ENCODE measurements at places on chromosomes 5 and 9. TPM values are rescaled to one million over a fixed set of nuclear protein-coding genes. Genes with fewer than 3 reads are reported as not detected.

The C5 gene
- total RNA-seq: 6.2 TPM

- no peak for DNase-seq
Measured at GRCh38 chr9:129414377-129414992, 206.4 kb downstream of the C9orf50 start.

DNA sequence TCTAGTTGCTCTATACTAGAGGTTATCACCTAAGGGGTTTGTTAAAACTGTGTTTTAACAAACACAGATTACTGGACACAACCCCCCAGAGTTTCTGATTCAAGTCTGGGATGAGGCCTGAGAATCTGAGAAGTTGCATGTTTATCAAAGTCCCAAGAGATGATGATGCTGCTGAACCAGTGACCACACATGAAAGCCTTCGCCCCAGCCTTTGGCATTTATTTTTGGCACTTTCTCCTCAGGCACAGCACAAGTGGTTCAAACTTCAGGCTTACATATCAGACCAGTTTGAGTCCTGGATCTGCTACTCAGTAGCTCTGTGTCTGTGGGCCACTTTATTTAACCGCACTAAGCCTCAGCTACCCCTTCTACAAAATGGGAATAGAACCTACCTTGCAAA, 407.2 kb upstream of the PIK3R1 start:
- DNase-seq: no peak

DNA sequence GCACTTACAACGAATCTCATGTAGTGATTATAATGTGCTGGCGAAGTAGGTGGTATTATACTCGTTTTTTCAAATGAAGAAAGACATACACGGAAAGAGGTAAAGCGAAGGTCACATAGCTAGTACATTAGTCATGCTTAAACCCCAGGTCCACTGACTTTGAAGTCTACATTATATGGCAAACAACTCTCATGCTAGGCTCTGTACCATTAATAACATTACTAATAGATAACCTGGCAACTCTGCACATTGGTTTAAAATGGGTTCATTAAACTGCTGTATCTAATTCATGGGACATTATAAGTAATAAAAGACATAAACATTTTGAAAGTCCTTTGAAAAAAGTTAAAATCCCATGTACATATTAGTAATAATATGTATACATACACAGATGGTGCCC, 21.2 kb downstream of the FYB1 start:
- DNase-seq: no peak

- no peak for DNase-seq
Measured at GRCh38 chr5:107090506-107090905, 580.2 kb downstream of the EFNA5 start.

All from mucosa of gallbladder (tissue), 1 donor.